Suprapubic skin (tissue), 4 donors: ENCODE measurements at places on chromosomes 3 and 15.
A peak's percentile ranks its signal among the peaks of the same experiment; 100 is the strongest.

- H3K4me3 ChIP-seq = no peak overlapping the region
- peaks cover 15% of the 10 kb centered on the region for H3K36me3 ChIP-seq
- H3K27ac ChIP-seq = no peak overlapping the region
- DNase-seq = no peak
- no peaks in the 10 kb centered on the region for H3K27me3 ChIP-seq
- H3K4me1 ChIP-seq = peaks cover 16% of the 10 kb centered on the region
Measured at GRCh38 chr3:45409921-45410320, 21.5 kb downstream of the LARS2 start.

GRCh38 chr15:57259568-57260040 lies 116.7 kb upstream of the CGNL1 start:
- no peaks in the 10 kb centered on the region for H3K4me1 ChIP-seq
- H3K4me3 ChIP-seq = no peak overlapping the region
- DNase-seq = no peak
- H3K27ac ChIP-seq = no peak overlapping the region
- peaks cover 43% of the 10 kb centered on the region for H3K36me3 ChIP-seq

- no peak overlapping the region for H3K4me3 ChIP-seq
- H3K27me3 ChIP-seq = no peaks in the 10 kb centered on the region
- no peak overlapping the region for H3K27ac ChIP-seq
- no peaks in the 10 kb centered on the region for H3K4me1 ChIP-seq
- no peaks in the 10 kb centered on the region for H3K36me3 ChIP-seq
Measured at GRCh38 chr3:141323936-141324704, 44.2 kb upstream of the ZBTB38 start.

DNA sequence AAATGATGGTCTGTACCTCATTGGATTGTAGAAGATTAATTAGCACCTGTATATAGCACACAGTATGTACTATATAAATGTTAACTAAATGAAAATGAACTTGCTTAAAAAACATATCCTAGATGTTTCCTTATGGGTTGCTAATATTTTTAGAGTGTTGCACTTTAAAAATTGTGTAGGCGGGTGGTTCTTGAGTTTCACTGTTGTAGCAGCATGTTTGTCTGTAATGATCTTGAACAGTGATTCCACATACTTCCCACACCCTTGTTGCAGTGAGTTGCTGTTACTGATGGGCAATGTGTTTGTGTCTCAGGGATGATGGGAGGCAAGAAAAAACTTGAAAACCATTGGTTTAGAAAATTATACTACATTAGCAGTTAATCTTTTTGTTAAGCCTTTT lies 22.0 kb downstream of the USP3 start:
- no peak for DNase-seq
- H3K36me3 ChIP-seq = no peaks in the 10 kb centered on the region
- no peaks in the 10 kb centered on the region for H3K27me3 ChIP-seq
- H3K4me1 ChIP-seq = peaks cover 52% of the 10 kb centered on the region

GRCh38 chr3:115961380-115961779 lies 338.1 kb downstream of the GAP43 start:
- H3K27me3 ChIP-seq = no peaks in the 10 kb centered on the region
- no peak for DNase-seq
- peaks cover 4% of the 10 kb centered on the region for H3K4me1 ChIP-seq
- no peak overlapping the region for H3K27ac ChIP-seq

DNA sequence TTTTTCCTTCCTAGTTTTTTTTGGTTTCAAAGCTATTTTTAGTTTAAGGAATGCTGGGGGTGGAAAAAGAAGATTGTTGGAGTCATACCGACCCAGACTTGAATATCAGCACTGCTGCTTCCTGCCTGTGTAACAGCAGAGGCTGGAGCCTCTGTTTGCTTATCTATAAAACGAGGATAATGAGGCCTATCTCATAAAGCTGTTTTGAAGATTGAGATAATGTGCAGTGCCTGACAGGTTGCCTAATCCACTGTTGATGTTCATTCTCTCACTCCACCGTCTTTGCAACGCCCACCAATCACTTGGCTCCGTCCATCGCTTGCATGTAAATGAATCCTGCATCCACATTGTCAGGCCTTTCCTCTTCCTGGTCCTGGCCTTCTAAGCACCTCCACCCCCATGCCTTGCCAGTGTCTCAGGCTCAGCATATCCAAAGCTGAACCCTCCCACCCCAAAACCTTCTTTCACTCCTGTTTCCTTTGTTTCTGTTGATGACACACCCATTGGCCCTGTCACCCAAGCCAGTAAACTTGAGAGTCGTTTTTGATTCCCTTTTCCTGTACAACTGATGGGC lies 94.9 kb downstream of the MEX3B start:
- no peak overlapping the region for H3K27ac ChIP-seq
- no peak overlapping the region for H3K4me3 ChIP-seq
- H3K4me1 ChIP-seq = no peaks in the 10 kb centered on the region
- H3K36me3 ChIP-seq = no peaks in the 10 kb centered on the region
- H3K27me3 ChIP-seq = no peaks in the 10 kb centered on the region
- no peak for DNase-seq

GRCh38 chr3:25854635-25855034 lies 64.7 kb downstream of the OXSM start:
- no peak overlapping the region for H3K4me3 ChIP-seq
- DNase-seq = no peak
- H3K36me3 ChIP-seq = no peaks in the 10 kb centered on the region
- H3K4me1 ChIP-seq = no peaks in the 10 kb centered on the region
- no peaks in the 10 kb centered on the region for H3K27me3 ChIP-seq

GRCh38 chr3:106946866-106947265 lies 430.4 kb upstream of the CCDC54 start:
- no peak overlapping the region for H3K4me3 ChIP-seq
- no peak overlapping the region for H3K27ac ChIP-seq
- H3K4me1 ChIP-seq = no peaks in the 10 kb centered on the region
- no peaks in the 10 kb centered on the region for H3K36me3 ChIP-seq
- H3K27me3 ChIP-seq = no peaks in the 10 kb centered on the region
- DNase-seq = no peak

GRCh38 chr15:72722071-72722696 lies 36.2 kb downstream of the BBS4 start:
- peak; percentile 69 for DNase-seq
- H3K27ac ChIP-seq = no peak overlapping the region
- H3K27me3 ChIP-seq = no peaks in the 10 kb centered on the region
- peaks cover 18% of the 10 kb centered on the region for H3K36me3 ChIP-seq
- no peaks in the 10 kb centered on the region for H3K4me1 ChIP-seq
- H3K4me3 ChIP-seq = no peak overlapping the region

- no peak overlapping the region for H3K27ac ChIP-seq
- no peaks in the 10 kb centered on the region for H3K27me3 ChIP-seq
- H3K4me3 ChIP-seq = no peak overlapping the region
- no peaks in the 10 kb centered on the region for H3K4me1 ChIP-seq
Measured at GRCh38 chr3:16816048-16816780, 68.5 kb upstream of the PLCL2 start.
